ENCODE measurements at places on chromosomes 11 and 22. TPM values are rescaled to one million over a fixed set of nuclear protein-coding genes. Genes with fewer than 3 reads are reported as not detected.

Gene ISX
- total RNA-seq, result not detected

Gene PIWIL4
- total RNA-seq, result 0.41 TPM

Gene C11orf91
- total RNA-seq, result not detected

DNA sequence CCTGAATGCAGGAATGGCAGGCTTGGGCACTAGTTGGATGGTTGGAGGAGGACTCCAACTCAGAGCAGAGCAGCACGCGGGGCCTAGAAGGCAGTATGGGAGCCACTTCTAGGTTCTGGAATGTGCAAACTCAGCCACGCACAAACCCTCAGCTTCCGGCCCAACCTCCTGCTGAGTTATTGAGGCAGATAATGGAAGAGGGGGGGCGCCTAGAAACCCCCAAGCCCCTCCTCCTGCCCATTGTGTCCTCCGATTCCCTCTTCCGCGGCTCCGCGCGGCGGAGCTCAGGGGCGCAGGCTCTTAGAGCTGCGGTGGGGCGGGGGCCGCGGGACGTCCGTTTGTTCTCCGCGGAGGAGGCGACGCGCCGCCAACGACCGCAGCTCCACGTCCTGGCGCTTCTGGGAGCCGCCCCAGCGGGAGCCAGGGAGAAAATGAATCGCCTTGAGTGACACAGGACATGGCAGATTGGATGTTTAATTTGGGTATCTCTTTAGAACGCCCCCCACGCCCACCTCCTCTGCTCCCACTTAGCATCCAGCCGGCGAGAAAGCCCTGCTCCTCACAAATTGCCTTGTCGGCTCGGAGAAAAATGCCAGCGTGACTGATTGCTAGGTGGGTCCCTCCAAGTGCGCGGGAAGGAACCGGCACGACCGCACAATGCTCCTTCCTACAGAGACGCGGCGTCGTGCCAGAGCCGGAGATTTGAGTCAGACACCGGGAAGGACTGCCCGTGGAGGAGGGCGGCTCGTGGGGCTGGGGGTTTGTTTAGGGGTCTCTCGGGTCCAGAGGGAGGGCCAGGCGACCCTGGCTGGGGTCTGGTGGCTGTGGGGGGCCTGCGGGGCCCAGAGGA lies 144.6 kb downstream of the NECTIN1 start:
- no peaks in the 10 kb centered on the region for H3K36me3 ChIP-seq
- H3K27ac ChIP-seq, result no peak overlapping the region
- no peak for DNase-seq
- no peak overlapping the region for H3K4me3 ChIP-seq
- H3K27me3 ChIP-seq, result peaks cover 36% of the 10 kb centered on the region
- H3K4me1 ChIP-seq, result no peaks in the 10 kb centered on the region

DNA sequence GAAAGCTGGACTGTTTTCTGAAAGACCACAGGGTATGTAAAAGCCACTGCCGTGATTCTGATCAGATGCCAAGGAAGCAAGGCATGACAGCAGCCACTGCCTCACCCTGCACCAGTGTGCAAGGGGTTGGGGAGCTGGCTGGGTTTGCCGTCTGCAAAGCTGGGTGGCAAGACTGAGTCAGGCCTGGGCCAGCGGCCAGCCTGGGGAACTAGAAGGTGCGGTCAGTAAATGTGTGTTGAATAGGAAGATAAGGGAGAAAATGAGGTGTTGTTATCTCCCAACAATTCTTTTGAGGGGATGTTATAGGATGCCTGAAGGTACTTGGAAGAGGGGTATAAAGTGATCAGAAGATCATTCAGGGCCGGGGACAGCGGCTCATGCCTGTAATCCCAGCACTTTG lies 8.0 kb downstream of the VSTM5 start:
- peaks cover 4% of the 10 kb centered on the region for H3K27me3 ChIP-seq
- no peaks in the 10 kb centered on the region for H3K36me3 ChIP-seq
- no peak overlapping the region for H3K27ac ChIP-seq
- no peak overlapping the region for H3K4me3 ChIP-seq
- no peak for DNase-seq

GRCh38 chr22:40552070-40552469 lies 84.4 kb downstream of the MRTFA start:
- H3K27ac ChIP-seq, result no peak overlapping the region
- H3K4me3 ChIP-seq, result no peak overlapping the region
- H3K36me3 ChIP-seq, result peaks cover 33% of the 10 kb centered on the region
- no peak for DNase-seq
- H3K4me1 ChIP-seq, result peaks cover 6% of the 10 kb centered on the region

DNA sequence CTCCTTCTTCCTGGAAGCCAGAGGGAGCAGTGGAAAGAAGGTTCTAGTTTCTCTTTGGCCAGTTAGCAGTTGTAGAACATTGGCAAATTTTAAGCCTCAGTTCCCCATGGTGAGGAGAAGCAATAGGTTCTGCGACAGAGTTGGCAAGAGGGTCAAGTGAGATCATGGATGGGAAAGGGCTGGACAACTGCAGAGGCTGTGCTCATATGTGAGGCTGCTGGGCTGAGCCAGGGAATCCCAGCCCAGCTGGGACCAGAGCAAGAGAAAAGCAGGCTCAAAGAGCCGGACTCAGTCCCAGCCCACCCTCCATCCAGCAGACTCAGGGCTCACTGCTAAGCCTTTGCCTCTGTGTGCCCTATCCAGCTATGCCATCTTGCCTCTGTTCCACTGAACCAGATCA lies 66.8 kb upstream of the MYOD1 start:
- H3K4me3 ChIP-seq, result no peak overlapping the region
- no peaks in the 10 kb centered on the region for H3K36me3 ChIP-seq
- peaks cover 16% of the 10 kb centered on the region for H3K27me3 ChIP-seq
- no peak for DNase-seq
- no peak overlapping the region for H3K27ac ChIP-seq
- H3K4me1 ChIP-seq, result no peaks in the 10 kb centered on the region

DNA sequence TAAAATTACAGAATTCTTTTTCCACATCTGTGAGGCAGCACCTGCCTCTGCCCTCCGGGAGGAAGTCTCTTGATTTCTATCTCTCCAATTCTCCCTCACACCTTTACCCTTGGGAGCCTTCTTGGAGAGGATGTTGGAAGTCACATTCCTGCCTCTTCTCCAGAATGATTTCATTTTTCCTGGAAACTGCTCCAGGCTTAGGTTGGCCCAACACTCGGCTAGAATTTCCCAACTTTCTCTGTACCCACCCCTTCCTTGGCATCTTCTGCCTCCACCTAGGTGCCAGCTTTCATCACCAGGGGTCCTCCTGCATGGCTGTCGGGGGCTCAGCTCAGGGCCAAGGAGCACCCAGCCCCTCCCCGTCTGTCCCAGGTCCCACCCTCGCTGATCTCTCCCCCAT lies 43.2 kb downstream of the SLCO2B1 start:
- peaks cover 20% of the 10 kb centered on the region for H3K27me3 ChIP-seq
- H3K36me3 ChIP-seq, result no peaks in the 10 kb centered on the region
- H3K4me3 ChIP-seq, result no peak overlapping the region
- H3K27ac ChIP-seq, result no peak overlapping the region
- DNase-seq, result no peak

DNA sequence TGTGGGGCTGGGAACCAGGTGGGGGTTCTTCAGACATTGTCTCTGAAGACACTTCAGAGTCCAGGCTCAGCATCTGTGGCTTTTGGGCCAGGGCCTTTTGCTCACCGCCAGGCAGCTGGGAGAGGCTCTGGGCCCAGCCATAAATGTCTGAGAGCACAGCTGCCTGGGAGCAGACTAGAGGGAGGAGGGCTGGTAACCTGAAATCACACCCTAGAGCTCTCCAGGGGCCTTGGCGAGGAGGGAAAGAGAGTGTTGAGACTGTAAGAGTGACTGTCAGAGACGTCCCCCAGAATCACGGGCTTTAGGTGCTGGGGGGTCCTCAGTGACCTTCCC lies 4.1 kb downstream of the TRABD start:
- no peaks in the 10 kb centered on the region for H3K27me3 ChIP-seq
- H3K4me3 ChIP-seq, result peak overlapping the region; percentile 87
- H3K4me1 ChIP-seq, result peaks cover 32% of the 10 kb centered on the region
- H3K36me3 ChIP-seq, result peaks cover 8% of the 10 kb centered on the region

- no peaks in the 10 kb centered on the region for H3K27me3 ChIP-seq
- no peaks in the 10 kb centered on the region for H3K36me3 ChIP-seq
- no peak overlapping the region for H3K4me3 ChIP-seq
- H3K27ac ChIP-seq, result no peak overlapping the region
Observed at GRCh38 chr11:25838918-25839625, 492.9 kb upstream of the ANO3 start.

GRCh38 chr11:124170801-124171586 lies 12.2 kb upstream of the OR10D3 start:
- peaks cover 6% of the 10 kb centered on the region for H3K27me3 ChIP-seq
- no peaks in the 10 kb centered on the region for H3K4me1 ChIP-seq
- no peaks in the 10 kb centered on the region for H3K36me3 ChIP-seq
- no peak overlapping the region for H3K27ac ChIP-seq
- H3K4me3 ChIP-seq, result no peak overlapping the region

Data from activated T-helper 1 cell treated with anti-CD3 and anti-CD28 coated beads, Interleukin-12 subunit alpha, Interleukin-12 subunit beta, Interleukin-2, Interleukin-4 antibody, amounts not matched to agents 30 ng/mL and 10 ng/mL and 1 ng/mL, durations not matched to agents 14 hours and 24 hours and 36 hours (primary cell).